T-helper 17 cell (primary cell): ENCODE measurements at places on chromosomes 1 and 21. TPM values are rescaled to one million over a fixed set of nuclear protein-coding genes. Genes with fewer than 3 reads are reported as not detected.

The TDRD10 gene
- total RNA-seq, result not detected

The OR2T2 gene
- total RNA-seq, result 0.15 TPM

The TNFSF4 gene
- 1.9 TPM for total RNA-seq

The SRSF11 gene
- 327 TPM for total RNA-seq

The IQGAP3 gene
- not detected for total RNA-seq

The FCGR3B gene
- not detected for total RNA-seq

The ILDR2 gene
- 0.20 TPM for total RNA-seq

The EPB41 gene
- total RNA-seq, result 221 TPM

The KCND3 gene
- 0.12 TPM for total RNA-seq

The VWA5B1 gene
- 0.15 TPM for total RNA-seq

The RAVER2 gene
- total RNA-seq, result 1.6 TPM

The CLCA1 gene
- not detected for total RNA-seq

The TMEM125 gene
- not detected for total RNA-seq

The C1orf94 gene
- not detected for total RNA-seq

The GBP4 gene
- total RNA-seq, result 35.9 TPM

The IL10 gene
- 0.76 TPM for total RNA-seq

The GRIK3 gene
- total RNA-seq, result not detected

The OR2T33 gene
- not detected for total RNA-seq

The SIK1 gene
- 266 TPM for total RNA-seq

The RHCE gene
- not detected for total RNA-seq

The NECTIN4 gene
- not detected for total RNA-seq

The GPR37L1 gene
- total RNA-seq, result not detected

The BATF3 gene
- total RNA-seq, result 0.20 TPM

The TNFRSF8 gene
- 0.34 TPM for total RNA-seq

The MSH4 gene
- 0.27 TPM for total RNA-seq

The HHAT gene
- 9.2 TPM for total RNA-seq

The CRNN gene
- not detected for total RNA-seq

The KRTAP13-2 gene
- total RNA-seq, result not detected

The LCE2A gene
- not detected for total RNA-seq

The KRTAP19-3 gene
- total RNA-seq, result not detected

The TMEM222 gene
- 24.8 TPM for total RNA-seq

The PLA2G2F gene
- not detected for total RNA-seq

The ARMH1 gene
- 56.8 TPM for total RNA-seq

The TTC22 gene
- total RNA-seq, result 11.2 TPM

The KLHL20 gene
- 24.8 TPM for total RNA-seq

The INAVA gene
- 0.39 TPM for total RNA-seq

The OPTC gene
- not detected for total RNA-seq

The ACTL8 gene
- not detected for total RNA-seq
